ENCODE measurements at places on chromosomes 3 and 15.

- no peak for DNase-seq
These were observed 57.4 kb downstream of the ZIC4 start for GRCh38 chr3:147348976-147349375.

DNA sequence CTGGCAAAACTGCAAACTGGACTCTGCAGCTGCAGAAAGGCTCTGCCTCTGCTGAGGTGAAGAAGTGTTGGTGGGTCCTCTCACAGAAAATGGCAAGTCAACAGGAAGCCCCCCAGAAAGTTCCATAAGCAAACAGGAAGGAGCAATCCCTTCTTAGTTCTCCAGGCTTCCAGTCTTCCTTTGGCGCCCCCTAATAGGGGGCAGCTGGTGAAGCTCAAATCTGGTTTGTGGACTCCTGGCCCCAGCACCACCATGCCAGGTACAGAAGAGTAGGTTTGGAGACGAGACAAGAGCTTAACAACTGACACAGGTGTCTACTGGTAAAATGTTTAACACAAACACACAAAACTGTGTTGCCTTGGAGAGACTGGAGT lies 35.5 kb downstream of the LEO1 start:
- DNase-seq: no peak

- DNase-seq: peak; percentile 91
These were observed 92.6 kb upstream of the ZBTB20 start for GRCh38 chr3:115239717-115240116.

DNA sequence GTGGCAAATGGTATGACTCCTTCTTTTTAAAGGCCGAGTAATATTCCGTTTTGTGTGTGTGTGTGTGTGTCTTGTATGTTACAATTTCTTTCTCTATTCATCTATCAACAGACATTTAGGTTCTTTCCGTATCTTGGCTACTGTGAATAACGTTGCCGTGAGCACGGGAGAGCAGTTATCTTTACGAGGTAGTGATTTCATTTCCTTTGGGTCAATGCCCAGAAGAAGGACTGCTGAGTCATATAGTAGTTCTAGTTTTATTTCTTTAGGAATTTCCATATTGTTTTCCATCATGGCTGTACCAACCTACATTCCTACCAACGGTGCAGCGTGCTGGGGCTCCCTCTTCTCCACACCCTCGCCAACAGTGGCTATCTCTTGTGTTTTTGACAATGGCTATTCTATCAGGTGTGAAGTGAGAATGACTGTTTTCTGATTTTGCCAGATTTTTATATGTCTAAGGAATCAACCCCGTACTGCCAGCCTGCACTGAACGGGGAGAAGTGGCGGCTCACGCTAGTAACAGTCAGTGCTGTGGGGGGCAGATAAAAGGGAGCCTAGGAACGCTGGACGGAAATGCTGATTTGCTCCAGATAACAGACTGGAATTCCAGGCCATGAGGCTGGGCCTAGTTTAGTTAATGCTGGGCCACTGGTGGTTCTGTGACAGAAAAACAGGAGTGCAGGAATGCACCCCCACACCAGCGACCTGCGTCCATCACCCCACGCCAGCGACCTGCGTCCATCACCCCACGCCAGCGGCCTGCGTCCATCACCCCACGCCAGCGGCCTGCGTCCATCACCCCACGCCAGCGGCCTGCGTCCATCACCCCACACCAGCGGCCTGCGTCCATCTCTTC lies 168.1 kb downstream of the XXYLT1 start:
- DNase-seq: peak; percentile 91

GRCh38 chr3:172134352-172134751 lies 95.0 kb downstream of the FNDC3B start:
- no peak for DNase-seq

DNA sequence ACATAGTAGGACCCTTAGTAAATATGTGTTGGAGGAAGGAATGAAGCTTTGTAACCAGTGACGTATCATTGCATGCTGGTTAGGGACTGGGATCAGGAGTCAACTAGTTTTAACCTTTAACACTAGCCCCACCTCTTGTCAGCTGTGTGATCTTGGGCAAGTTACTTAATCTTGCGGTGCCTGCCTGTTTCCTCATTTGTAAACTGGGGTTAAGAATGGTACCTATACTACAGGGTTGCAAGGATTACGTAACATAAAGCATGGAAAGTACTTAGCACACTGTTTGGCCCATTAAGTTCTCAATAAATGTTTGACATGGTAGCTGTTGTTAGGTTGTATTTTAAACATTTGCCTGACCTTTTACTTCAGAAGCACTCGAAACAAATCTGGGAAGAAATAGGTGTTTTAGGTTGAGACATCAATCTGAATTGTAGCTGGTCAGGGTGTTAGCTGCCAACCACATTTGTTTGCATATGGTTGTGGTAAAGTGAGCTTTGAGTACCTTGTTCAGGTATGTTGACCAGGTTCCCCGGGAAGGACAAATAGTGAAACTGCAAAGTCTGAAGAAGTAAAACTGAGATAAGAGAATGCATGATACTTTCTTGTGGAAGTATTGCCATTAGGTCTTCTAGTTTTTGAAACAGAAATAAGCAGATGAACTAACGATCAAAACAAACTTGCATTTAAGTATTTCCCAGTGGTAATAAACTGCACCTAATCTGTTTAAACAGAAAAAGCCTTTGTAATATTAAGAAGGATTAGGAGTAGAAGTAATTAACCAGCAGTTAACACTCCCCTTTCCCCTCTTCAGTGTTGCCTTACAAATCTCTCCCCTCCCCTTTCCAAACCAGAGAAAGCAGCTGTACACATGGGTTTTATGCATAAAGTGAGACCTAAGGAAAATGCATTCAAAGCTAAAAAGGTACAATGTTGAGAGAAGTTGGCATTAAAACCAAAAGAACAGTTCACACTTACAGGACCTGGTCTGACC lies 25.8 kb upstream of the SCAANT1 start:
- DNase-seq: no peak

DNA sequence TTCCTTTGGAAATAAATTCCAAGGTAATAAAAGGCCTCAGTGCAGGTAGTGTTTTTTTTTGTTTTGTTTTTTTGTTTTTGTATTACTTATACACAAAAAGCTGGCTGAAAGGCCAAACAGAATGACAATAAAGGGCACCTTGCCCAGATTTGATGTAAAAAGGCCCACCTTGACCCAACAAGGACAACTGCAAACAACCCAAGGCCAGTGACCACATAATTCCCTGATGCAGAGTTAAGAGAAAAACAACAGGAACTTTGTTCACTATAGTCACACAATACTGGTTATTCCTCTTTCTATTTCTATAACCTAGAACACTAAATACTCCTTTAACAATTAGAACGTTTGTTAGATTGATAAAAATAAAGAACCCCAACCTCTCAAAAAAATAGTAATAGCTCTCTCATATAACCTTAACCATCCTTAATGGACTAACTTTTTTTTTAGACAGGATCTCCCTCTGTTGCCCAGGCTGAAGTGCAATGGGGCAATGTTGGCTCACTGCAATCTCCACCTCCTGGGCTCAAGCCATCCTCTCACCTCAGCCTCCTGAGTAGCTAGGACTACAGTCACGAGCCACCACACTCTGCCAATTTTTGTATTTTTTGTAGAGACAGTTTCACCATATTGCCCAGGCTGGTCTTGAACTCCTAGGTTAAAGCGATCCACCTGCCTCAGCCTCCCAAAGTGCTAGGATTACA lies 113.3 kb downstream of the MAGI1 start:
- DNase-seq: no peak

DNA sequence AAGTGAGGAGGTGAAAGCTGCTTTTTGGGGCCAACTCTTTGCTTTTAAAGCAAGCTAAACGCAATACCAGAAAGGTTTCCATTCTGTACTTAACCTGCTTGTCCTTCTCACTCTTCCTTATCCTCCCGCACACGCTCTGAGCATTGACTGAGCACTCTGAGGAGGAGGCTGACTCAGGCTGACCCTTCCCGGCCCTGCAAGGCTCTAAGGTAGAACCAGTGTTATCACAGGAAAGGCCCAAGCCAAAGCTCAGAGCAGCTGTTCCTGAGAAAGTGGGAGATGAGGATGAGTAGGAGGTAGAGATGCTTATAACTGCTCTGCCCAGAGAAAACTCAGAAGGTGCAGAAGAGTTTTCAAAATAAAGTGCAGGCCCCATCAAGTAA lies 2.3 kb downstream of the B3GNT5 start:
- no peak for DNase-seq

DNA sequence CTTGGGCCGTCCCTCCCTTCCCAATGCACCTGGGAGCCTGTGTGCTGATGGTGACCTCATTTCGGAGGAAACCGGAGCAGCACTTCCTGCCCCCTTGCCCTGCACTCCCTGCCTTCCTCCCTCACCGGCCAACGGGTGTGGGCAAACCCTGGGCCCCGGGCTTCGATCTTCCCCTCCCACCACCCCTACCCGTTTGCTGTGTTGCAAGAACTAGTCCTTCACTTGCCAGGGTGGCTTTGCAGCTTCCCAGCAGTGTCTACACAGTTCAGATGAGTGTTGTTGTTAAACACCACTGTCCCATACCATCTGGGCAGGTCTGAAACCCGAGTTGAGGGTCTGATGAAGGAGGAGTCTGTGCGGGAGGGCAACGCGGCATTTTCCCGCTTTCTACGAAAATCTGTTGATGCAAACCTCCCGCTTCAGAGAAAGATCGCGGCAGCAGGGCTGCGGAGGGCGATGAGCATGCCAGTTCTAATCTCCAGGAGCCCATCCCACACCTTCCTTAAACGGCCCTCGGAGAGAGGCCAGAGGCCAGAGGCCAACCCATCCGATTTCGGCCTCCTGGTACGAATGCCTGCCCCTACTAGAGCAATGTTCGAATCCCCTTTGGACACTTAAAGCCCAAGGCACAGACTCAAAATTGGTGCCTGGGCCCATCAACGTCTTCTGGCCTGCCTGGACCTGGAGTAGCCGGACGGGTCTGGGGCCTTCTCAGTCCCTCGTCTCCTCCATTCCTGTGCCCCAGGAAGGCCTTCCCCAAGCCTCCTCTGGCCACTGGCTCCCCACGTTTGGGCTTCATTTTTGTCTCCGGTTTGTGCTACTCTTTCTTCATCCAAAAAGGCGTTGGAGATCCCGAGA lies 35.7 kb upstream of the POLG start:
- DNase-seq: no peak

DNA sequence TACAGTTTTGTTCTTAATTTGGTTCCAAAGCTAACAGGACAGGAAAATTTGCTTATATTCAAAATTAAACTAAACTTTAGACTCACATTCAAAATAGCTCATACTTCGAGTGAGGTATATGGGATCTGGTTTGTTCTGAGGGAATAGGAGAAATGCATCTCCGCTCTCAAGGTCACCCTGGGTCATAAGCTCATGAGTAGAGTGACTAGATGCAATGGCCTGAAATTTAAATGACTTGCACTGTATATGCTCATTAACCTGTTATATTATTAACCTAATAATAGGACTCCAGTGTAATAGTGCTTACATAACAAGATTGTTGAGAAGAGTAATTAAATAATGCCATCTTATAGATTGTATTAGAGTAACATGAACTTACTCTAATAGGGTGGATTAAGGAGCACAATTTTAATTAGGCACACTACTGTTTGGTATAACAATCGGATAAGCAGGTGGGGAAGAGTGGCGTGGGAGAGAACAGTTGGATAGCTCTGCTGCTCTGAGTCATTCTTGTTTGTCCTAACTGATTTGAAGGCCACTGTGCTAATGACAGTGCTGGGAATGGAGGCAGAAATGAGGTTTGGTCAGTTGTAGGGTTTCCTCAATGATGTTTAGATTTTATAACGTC lies 5.2 kb downstream of the NKTR start:
- no peak for DNase-seq

GRCh38 chr3:103513003-103513402 lies 1078.2 kb downstream of the ZPLD1 start:
- no peak for DNase-seq

DNA sequence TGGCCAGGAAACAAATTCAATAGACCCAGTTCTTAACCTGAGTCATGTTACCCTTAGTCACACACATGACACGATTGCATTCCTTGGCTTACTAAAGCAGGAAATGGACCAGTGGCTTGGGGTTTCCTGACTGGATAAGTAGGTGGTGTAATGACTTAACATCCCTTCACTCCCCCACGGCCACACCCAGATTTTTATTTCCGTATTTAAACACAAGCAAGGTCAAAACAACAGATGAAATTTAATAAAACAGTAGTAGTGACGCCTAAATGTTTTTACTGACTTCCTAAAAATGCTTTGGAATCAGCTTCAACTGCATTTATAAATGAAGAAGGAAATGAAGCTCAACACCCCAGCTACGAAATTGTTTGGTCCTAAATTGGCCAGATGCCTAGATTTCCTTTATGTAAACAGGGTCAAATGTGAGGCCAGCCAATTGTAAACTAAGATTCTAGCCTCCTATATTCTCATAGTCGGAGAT lies 324.3 kb downstream of the CHST2 start:
- DNase-seq: peak; percentile 81

- DNase-seq: no peak
These were observed 822 bp downstream of the ST8SIA2 start for GRCh38 chr15:92394309-92395097.

DNA sequence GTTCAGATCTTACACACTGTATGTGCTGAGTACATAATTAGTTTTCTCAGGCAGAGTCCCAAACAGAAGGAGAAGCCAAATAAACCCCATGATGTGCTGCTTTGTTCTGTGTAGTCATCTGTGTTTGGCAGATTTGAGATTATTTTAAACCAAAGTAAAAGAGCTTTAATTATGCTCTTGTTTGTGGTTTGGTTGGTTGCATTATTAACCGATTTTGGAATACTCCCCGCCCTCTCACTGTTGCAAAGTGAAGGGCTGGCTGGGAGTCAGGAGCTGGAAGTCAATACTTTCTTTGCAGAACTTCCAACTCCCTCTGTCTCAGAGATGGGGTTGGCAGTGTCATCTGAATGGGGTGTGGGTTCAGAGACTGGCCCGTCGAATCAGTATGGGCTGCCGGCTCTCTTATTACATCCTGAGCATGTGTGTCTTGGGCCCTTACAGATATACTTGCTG lies 34.4 kb downstream of the SLCO3A1 start:
- DNase-seq: no peak

DNA sequence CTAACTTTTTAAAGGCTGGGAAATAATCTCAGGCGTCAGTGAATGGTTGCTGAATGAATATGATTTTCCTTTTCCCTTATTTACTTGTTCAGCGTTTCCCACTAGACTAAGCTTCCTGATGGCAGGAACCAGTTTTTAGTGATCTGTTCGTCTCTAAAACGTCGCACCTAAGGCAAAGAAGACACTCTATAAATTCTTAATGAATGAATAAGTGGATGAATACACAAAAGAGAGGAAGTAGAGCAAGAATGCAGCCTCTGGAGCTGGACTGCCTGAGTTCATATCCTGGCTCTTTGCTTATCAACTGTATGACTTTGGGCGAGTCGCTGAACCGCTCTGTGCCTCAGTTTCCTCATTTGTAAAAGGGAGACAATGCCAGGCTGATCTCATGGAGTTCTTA lies 38.7 kb downstream of the WNT7A start:
- no peak for DNase-seq

- DNase-seq: no peak
These were observed 77.2 kb upstream of the NR2E3 start for GRCh38 chr15:71733122-71733521.

GRCh38 chr3:183411216-183411922 lies 17.1 kb downstream of the MCF2L2 start:
- DNase-seq: no peak

- DNase-seq: peak; percentile 26
These were observed 309.2 kb downstream of the MAGI1 start for GRCh38 chr3:65729555-65729954.

GRCh38 chr3:9793161-9793781 lies 389 bp downstream of the ARPC4 start:
- no peak for DNase-seq
